Stimulated activated naive CD8-positive, alpha-beta T cell treated with anti-CD3 and anti-CD28 coated beads, Interleukin-15, amount 100 ng/mL, for 72 hours (primary cell): ENCODE measurements at places on chromosomes 3 and 15.

- DNase-seq, result no peak
Measured at GRCh38 chr15:87681104-87681503, 575.4 kb downstream of the NTRK3 start.

DNA sequence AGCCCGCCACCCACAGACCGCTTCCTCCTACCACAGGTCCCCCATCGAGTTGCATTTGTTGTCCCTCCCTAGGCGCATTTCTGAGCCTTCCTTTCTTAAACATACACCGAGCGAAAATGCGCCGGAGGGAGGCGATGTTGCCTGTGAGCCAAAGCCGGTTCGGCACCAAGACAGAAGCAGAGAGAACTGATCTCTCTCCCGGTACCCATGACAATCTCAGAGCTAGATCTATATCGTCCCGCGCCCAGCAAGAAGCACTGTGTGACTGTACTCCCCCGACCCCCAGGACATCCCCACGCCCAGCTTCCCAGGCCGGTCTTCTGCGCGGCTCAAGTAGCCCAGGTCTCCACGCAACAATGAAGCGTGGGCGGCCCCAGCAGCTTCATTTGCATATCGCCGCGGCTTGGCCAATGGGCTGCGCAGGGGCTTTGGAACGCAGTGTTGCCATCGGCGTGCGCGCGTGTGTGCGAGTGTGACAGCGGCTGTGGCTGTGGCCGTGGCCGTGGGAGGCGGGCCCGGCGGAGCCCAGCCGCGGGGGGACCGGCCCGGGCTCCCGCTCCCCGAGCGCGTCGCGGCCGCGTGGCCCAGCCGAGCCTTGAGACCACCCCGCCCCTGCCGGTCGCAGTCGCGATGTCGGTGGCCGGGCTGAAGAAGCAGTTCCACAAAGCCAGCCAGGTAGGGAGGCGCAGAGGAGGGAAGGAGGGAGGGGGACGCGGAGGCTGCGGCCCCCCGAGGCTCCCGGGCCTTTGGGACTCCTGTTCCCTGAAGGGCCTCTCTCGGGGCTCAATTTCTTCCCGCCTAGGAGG lies at the start of gene SH3GL3:
Gene SH3GL3, plus strand, starts transcription at position 438 of the 806 bp plus-strand sequence. Its CDS starts 193 bp downstream, at position 631.
- peak; percentile 63 for DNase-seq

DNA sequence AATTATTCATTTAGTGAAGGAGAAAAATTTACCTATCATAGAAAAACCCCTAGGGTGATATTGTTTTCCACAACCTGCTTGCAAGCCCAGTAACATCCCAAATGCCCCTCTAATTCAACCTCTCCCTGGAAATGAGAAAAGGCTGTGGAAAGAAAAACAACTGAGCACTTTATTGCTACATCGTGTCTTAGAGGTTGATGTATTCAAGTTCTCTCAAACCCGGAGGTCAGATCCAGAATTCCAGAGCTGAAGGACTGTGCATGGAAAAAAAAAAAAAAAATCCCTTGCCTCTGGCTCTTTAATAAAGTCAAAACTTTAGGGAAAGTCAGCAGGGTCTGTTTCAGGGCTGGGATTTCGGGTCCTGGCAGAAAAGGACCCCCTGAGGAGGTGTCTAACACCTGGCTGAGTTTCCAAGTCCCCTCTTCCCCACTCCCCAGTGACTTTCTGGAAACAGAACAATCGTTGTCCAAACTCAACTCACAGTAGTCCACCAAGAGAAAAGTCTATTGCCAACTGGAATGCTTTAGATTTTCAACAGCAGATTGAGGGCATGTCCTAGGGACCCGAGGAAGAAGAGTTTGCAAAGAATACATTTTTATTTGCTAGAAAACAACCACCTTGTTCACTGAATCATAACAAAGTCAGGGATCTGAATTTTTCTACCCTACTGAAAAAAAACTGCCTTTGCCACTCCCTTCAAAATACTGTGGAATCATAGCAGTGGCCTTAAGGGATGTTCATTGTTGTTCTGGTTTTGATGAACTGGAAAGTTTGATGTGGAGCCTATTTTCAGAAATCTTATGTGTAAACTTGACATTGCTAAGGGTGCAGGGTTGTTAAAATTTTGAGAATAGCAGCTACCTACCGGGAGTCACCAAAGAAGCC lies 207.5 kb upstream of the ADAMTS9 start:
- DNase-seq, result no peak

GRCh38 chr3:88535563-88535962 lies 385.8 kb downstream of the C3orf38 start:
- no peak for DNase-seq

- DNase-seq, result no peak
Measured at GRCh38 chr3:31357451-31357850, 175.3 kb upstream of the STT3B start.

GRCh38 chr3:178690571-178690970 lies 154.3 kb downstream of the KCNMB2 start:
- DNase-seq, result no peak

DNA sequence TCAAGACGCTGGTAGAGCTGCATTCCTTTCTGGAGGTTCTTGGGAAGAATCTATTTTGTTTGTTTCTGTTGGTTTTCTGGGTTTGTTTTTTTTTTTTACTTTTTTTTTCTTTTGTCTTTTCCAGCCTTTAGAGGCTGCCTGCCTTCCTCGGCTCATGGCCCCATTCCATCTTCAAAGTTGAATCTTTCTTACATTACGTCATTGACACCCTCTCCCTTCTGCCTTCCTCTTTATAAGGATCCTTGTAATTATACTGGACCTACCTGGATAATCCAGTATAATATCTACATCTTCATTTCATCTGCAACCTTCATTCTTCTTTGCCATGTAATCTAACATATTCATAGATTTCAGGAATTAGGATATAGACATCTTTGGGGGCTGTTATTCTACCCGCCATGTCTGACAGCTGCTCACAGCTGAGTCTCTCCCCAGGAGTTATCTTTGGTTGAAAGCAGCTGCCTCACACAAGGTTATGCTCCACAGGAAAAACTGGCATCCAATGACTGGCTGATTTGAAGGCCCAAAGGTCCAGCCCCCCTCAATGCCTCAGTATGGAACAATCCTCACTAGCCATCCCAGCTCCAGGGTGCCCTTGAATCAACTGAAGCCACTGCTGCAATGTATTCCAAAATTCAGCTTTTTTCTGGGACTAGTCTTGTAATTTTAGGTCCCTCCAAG lies 38.4 kb upstream of the THBS1 start:
- DNase-seq, result no peak

DNA sequence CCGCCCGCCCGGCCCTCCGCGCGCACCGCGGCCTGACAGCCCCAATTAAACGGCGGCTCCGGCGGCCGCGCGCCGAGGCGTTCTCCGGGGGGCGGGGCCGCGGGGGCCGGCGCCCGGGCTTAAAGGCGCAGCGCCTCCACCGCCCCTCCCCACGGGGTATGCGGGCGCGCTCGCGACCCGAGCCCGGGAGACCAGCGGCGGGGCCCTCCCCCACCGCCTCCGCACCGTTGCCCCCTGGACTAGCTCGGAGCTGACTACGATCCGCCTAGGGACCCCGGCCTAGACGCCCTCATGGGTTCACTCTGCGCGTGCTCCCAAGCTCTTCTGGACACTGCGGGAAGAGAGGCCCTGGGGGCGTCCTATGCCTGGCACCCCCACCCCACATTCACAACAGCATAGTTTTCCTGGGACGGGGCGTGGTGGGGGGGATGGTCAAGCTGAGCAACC lies at the start of gene DUSP7:
Gene DUSP7, minus strand, starts transcription at position 51 of the 447 bp plus-strand sequence. CDS start 205 bp downstream, outside the sequence.
- DNase-seq, result peak; percentile 70

GRCh38 chr15:82081914-82082762 lies 36.3 kb upstream of the MEX3B start:
- DNase-seq, result no peak

DNA sequence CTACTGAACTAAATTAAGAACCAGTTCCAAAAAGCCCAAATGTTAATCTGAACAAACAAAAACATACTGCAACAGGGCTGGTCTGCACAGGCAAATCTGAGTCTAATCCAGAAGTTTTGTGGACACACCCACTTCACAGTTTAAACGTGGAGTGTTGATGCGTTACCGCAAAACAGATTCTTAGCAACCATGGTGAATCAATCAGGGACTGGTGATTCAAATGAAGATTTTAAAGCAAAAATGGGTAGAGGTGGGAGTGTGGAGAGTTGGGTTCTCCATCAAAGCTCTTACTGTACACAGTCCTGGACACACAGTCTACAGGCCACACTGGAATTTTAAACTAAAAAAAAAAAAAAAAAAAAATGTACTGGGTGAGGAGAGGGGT lies 5.2 kb downstream of the ANXA2 start:
- DNase-seq, result peak; percentile 31
